Activated CD4-positive, alpha-beta T cell treated with anti-CD3 and anti-CD28 coated beads, Interleukin-2, amount 50 U/mL, for 1 hour (primary cell): ENCODE measurements at places on chromosomes 7 and 10.
A peak's percentile ranks its signal among the peaks of the same experiment; 100 is the strongest.

- DNase-seq = no peak
Measured at GRCh38 chr7:152185558-152185957, 160.1 kb downstream of the GALNT11 start.

DNA sequence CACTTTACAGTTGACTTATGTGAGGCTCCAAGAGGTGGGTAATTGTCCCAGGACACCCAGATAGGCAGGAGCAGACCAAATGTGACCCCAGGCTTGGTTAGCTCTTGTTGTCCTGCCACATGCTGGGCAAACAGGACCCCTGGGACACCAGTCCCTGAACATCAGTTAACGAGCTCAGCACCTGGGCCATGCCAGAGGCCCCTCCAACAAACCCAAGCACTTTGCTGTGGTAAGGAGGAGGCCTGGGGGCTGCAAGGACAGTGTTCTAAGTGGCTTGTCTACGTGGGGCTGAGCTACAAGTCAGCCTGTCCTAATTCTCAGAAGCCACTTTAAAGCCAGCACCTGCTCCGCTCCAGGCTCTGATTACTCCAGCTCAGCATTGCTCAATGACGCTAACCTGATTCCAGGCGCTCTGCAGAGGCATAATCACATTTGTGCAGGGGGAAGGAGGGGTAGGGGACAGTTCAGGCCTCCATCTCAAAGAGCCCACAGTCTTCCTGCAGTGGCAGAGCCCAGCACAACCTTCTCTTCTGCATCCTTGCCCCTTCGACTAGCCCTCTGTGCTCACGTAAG is 57.2 kb downstream of the DDC start:
- DNase-seq = no peak

DNA sequence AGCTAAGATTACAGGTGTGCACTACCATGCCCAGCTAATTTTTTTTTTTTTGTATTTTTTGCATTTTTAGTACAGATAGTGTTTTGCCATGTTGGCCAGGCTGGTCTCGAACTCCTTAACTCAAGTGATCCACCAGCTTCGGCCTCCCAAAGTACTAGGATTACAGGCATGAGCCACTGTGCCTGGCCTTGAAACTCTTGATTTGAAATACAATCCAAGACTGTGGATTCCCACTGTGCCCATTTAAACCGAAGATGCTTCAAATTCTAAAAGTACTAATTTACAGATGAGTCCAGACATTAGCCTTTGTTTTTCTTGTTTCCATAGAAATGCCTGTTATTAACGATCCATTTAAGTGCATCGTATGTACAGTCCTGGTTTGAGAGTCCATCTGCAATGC is 130.9 kb downstream of the CACNA2D1 start:
- DNase-seq = no peak

DNA sequence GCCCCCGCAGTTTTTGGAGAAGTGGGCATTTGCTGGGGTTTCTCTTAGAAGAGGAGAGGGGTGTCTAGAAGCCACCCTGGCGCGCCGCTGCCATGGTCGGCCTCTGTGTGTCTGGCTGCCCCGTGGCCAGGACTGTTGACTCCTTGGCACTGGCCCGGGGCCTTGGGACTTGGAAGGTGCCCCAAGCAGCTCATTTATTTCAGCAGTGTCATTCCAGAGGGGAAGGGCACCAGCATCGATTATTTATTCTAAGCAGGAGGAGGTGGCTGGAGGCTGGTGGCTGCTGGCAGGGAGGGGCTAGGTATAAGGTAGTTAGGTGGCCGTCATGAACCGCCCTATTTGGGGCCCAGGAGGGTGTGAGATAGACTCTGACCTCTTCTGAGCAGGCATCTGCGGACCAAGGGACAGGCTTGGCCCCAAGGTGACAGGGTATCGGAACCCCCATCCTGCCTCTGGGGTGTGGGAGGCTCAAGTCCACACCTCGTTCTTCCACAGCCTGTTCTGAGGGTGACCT is 1.6 kb downstream of the GTF2IRD1 start:
- DNase-seq = no peak

DNA sequence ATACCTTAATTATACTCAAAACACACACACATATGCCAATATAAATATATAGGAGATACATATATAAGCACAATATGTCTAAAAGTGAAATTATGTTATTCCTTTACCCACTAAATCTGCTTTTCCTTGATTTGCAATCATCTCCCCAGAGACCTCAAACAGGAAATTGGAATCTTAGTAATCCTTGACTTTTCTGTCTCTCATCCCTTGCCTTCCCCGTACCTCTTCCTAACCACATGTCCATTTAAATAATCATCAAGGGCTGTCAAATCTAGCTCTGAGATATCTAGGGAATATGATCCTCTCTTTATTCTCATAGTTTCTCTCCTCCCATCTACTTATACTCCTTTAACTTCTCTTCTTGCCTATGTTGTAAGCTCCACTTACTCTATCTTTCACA is 336.6 kb downstream of the HGF start:
- no peak for DNase-seq

- no peak for DNase-seq
Measured at GRCh38 chr10:25304606-25305005, 129.8 kb downstream of the GPR158 start.

DNA sequence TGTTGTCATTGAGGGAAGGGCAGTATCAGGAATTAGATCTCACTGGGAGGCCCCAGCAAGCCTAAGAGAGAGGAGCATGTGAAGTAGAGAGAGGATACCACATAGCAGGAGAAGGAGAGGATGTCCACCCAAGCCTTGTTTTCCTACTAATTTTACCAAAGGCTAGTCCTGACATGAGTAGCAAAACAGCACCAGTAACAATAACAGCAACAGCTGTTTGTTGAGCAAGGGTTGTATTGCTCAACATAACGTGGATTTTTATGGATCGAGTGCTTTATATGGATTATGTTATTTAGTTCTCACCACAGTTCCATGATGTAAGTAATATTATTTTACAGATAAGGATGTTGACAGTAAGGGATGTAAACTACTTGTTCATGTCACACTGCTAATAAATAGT is 135.2 kb upstream of the DLX6 start:
- no peak for DNase-seq

GRCh38 chr7:45114926-45115325 is 3.4 kb upstream of the TBRG4 start:
- DNase-seq = no peak

GRCh38 chr10:78588194-78588811 is 480.5 kb upstream of the ZMIZ1 start:
- DNase-seq = no peak

DNA sequence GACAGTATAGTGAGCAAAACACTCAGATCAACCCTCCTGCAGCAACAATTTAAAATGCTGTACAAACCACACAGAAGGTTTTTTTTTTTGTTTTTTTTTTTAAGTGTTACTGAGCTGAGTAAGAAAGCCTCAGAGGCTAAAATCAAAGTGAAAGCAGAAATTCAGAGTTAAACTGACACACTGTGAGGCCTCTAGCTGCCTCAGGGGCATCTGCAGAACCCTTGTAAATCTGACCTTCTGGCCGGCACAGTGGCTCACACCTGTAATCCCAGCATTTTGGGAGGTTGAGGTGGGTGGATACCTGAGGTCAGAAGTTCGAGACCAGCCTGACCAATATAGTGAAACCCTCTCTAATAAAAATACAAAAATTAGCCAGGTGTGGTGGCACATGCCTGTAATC is 7.4 kb upstream of the GNA12 start:
- DNase-seq = no peak

GRCh38 chr7:46004965-46005364 is 83.9 kb upstream of the IGFBP3 start:
- no peak for DNase-seq

DNA sequence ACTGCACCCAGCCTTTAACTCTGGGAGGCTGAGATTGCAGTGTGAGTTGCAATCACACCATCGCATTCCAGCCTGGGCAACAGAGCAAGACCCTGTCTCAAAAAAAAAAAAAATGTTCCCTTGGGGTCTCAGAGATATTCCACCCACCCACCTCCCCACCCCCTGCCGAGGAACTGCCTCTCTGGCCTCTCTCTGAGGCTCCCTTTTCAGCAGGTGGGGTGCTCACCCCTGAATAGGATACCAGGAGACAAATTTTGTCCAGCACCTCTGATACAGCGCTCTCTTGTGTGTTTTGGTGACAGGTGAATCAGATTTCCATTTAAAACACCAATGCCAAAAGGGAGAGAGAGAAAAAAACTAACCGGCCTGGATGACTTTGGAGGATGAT is 92.6 kb upstream of the KIF5B start:
- DNase-seq = no peak

GRCh38 chr7:112193915-112194502 is 12.2 kb downstream of the DOCK4 start:
- DNase-seq = no peak

GRCh38 chr7:77415476-77415822 is 700 bp downstream of the GSAP start:
- peak; percentile 6 for DNase-seq

- no peak for DNase-seq
Measured at GRCh38 chr10:91702620-91703019, 69.7 kb upstream of the PPP1R3C start.

DNA sequence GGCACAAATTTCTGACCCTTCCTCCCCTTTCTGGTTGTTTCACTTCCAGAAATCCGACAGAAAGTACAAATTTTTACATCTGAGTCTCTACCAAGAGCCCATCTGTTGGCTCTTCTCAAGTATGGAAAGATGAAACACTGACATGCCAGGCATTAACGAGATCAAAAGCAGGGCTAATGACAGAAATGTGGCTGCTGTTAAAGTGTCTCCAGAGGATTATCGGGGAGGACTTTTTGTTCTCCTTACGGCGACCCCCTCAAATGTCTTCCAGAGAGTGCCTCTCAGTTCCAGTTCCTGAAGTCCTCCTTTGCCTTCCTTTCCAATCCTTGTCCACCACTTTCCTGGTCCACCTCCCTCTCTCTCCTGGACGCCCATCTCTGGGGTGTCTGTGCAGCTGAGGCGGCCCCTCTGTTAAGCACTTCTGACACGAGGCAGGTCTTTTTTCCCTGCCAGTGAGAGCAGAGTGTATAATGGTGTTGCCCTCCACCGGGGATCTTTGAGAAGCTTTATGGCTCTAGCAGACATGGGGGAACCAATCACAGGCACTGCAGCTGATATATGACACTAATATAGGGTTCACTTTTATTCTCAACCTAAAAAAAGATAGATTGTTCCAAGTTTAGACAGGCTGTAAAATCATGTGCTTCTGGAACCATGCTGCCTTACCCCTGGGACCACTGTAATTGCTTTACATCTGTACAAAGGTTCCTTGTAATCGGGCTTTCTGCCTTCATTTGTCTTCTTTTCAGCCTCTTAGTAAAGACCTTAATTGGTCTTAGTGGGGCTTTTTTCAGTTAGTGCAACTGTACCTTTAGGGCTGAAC is 757.1 kb downstream of the AUTS2 start:
- DNase-seq = no peak

DNA sequence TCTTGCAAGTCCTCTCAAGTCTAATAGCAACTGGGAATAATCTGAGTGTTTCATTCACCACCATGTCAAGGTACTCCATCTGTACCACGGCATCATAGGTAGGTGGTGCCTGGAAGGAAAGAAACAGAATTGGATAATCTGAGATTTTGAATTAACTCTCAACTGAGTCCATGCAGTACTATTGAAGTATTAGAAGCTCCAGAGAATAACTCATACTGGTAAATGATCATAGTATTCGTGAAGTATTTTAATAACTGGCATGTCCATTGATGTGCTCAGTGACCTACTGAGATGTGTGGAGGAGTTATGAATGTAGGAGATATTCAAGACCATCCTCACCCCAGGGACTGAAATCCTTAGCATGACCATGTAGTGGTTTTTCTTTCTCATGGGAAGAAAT is 27.1 kb downstream of the CYP3A5 start:
- no peak for DNase-seq

DNA sequence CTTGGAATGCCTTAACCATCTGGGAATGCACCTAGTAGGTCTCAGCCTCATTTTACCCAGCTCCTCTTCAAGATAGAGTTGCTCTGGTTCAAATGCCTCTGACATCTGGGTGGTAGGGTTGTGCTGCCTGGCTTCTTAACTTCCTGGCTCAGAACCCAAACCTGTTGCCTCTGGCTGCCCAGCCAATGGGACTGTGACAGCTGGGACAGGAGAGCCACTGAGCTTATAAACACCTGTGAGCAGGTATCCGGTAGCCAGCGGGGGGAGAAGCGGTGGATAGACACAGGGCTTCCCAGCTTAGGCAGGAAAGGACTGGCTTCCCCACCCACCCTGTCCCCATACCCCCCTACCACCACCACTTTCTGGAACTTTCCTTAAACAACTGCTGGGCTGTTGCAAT is 115.8 kb upstream of the CARD11 start:
- DNase-seq = no peak

DNA sequence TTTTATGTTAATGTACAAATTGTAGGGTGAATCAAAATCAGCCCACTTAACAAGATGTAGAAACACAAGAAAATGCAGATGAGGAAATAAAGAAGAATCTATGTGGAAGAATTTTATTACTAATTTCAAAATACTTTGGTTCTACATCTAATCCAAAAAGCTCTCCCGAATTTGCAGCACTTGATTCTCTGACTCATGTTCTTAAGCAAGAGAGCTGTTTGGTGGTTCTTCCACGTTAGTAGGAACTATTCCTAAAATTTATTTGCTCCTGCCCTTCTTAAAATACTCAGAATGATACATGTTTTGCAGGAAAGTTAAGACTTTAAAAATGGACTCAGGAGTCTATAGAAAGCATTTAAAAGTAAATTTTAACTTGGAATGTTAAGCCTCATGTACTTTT is 91.8 kb downstream of the ZMYND11 start:
- DNase-seq = no peak

DNA sequence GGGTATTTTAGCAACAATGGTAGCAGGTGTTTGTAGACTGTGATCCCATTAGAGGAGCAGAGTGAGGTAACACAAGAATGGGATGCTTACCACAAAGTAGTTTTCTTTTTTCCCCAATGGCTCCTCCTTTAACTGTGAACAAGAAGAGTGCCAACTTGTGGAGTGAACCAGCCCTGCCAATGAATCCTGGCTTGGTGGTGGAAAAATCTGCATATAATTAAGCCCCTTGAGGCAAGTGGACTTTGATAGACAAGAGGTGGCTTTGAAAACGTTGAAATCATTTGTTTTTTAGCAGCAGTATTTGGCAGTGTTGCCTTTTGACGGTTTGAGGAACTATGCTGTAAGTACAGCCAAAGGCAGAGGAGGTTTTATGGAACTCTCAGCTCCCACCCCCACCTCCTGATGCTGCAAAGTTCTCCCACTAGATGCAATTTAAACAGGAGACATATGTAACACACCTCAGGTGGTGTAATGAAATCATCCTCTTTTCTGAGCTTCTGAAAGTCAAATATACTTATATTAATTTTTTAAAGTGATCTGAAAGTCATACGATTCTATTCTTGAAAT is 295.6 kb downstream of the DPP6 start:
- DNase-seq = no peak

- no peak for DNase-seq
Measured at GRCh38 chr7:92742186-92742585, 94.2 kb downstream of the CDK6 start.

DNA sequence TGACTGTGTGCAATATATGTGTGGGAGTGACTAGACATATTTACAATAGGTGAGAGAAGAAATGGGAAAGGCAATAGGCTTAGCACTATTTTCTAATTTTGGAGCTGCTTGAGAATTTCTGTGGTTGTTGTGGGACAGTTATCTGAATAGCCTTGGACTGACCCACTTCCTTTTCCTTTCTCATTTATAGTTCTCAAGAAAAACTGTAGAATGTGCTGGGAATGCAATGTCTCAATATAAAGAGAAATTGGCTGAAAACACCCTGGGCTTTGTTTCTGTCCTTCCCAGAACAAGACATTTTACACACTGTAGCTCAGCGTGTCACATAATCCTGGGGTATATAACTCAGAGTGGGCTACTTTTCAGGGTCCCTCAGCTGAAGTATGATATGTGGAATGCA is 153.0 kb upstream of the RHOBTB1 start:
- DNase-seq = no peak

- no peak for DNase-seq
Measured at GRCh38 chr10:112782200-112782907, 167.7 kb upstream of the TCF7L2 start.
